Body of pancreas (tissue), 4 donors: ENCODE measurements at places on chromosomes 16 and 17.
A peak's percentile ranks its signal among the peaks of the same experiment; 100 is the strongest.

GRCh38 chr17:58691701-58692238, at the start of gene TEX14:
Gene TEX14, minus strand, starts transcription at chr17:58692045. Its CDS starts 40,044 bp downstream, at chr17:58652001.
- H3K4me1 ChIP-seq, result peaks cover 11% of the 10 kb centered on the region
- peak within 1 kb of the TSS; percentile 73 for H3K27ac ChIP-seq
- peak within 1 kb of the TSS; percentile 44 for H3K4me3 ChIP-seq
- no peaks in the 10 kb centered on the region for H3K27me3 ChIP-seq
- no peak for DNase-seq

DNA sequence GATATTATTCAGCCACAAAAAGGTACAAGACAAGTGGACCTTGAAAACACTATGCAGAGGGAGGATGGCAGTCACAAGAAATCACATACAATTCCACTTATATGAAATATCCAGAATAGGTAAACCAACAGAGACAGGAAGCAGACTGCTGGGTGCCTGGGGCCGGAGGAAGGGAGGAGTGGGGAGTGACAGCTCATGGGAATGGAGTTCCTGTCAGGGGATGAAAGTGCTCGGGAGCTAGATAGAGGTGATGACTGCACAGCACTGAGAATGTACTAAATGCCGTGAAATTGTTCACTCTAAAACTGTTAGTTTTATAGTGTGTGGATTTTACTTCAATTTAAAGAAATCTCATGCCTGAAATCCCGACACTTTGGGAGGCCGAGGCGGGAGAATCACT, 74.2 kb upstream of the MED9 start:
- H3K27ac ChIP-seq, result no peak overlapping the region
- H3K36me3 ChIP-seq, result no peaks in the 10 kb centered on the region
- no peak for DNase-seq
- no peak overlapping the region for H3K4me3 ChIP-seq

- no peak overlapping the region for H3K4me3 ChIP-seq
- H3K4me1 ChIP-seq, result peaks cover 46% of the 10 kb centered on the region
- H3K36me3 ChIP-seq, result no peaks in the 10 kb centered on the region
- no peaks in the 10 kb centered on the region for H3K27me3 ChIP-seq
- H3K27ac ChIP-seq, result no peak overlapping the region
These were observed 67.0 kb downstream of the TUBD1 start for GRCh38 chr17:59825533-59826322.

DNA sequence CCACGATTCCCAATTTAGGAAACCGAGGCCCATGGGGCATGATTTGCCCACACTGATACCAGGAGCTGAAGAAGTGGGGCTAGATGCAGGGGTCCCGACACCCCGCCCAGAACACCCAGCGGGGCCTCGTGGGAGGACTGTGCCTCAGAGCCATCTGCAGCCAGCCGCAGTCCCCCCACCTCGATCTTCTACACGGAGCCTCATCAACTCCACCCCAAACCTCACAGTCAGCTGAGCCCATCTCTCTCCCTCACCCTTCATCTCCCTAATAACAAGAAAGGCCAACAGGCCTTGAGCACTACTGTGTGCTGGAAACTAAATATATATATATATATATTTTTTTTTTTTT, 4.2 kb downstream of the ITGAE start:
- no peak overlapping the region for H3K4me3 ChIP-seq
- H3K36me3 ChIP-seq, result no peaks in the 10 kb centered on the region
- H3K4me1 ChIP-seq, result no peaks in the 10 kb centered on the region
- DNase-seq, result no peak

- no peak overlapping the region for H3K4me3 ChIP-seq
- H3K36me3 ChIP-seq, result no peaks in the 10 kb centered on the region
- H3K27me3 ChIP-seq, result no peaks in the 10 kb centered on the region
- peak overlapping the region; percentile 13 for H3K27ac ChIP-seq
- DNase-seq, result no peak
These were observed 181.3 kb downstream of the HS3ST3A1 start for GRCh38 chr17:13420418-13420826.
